Progenitor cell of endocrine pancreas (in vitro differentiated cells): ENCODE measurements at places on chromosomes 16 and 17.

- DNase-seq, result no peak
These were observed 429.0 kb downstream of the HS3ST4 start for GRCh38 chr16:26120729-26121128.

- peak; percentile 24 for DNase-seq
These were observed 13.0 kb upstream of the SPNS3 start for GRCh38 chr17:4420692-4421131.

DNA sequence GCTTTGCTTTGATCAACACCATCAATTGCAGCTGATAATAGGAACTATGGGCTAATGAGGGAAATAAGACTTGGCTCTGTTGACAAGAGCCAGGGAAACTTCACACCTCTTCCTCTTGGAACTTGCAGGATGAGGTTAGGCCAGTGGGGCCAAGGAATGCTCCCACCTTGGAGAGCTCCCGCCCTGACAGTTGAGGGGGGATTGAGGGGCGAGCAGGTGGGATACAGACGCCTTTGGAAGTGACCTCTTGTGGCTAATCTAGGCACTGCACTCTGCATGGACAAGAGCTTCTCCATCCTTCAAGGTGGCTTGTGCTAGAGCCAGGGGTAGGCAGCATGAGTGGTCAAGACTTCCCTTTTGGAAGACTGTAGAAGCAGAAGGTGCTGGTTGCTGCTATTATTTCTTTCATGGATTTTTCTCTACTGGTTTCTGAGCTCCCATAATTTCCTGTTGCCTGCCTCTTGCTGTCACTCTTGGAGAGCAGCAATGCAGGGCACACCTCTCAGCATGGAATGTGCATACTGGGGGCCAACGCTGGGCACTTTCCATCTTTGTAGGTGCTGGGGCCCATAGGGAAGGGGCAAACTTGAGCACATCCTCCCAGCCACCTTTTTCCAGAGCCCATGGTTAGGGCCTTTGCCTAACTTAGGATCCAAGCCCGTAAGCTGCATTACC lies 2.3 kb upstream of the PHF12 start:
- peak; percentile 64 for DNase-seq

DNA sequence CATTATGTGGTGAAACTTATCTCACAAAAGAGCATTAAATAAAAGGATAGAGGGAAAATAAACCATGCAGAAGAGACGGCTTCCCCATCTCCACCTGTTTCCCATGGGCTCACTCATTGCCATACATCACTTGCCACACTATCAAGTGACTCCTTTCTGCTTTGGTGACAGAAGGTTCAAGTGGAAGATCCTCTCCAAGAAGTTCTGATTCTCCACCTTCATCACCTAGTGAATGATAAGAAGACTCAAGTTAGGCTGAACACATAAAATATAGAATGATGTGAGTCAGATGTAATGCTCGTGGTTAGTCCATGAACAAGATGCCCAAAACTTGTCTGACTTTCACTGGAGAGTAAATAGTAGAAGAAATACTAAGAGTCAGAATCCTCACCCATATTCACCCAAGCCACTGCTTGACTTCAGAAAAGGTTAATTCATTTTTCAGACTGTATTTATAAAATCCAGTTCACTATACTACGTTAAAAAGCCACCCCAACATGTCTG lies 100.1 kb upstream of the TOB1 start:
- DNase-seq, result no peak

- DNase-seq, result no peak
These were observed 223.2 kb upstream of the GSE1 start for GRCh38 chr16:85389679-85390470.

DNA sequence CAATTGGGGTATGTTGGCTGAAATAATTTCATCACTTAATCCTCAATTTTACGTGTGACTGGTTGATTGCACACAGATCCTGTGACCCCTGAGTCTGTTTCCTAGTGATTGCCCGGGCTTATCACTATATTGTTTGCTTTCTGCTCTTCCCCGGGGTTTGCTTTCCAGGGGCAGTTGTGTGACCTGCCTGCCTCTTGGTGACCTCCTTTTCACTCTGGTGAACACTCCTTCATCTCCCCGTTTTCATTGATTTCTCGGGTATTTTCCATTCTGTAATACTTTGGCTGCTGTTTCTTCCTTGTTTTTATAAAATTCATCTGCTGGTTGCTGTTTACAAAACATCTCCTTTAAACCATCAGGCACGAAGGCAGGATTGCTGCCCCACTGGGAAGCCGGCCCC lies 36.0 kb downstream of the NTN1 start:
- DNase-seq, result no peak

DNA sequence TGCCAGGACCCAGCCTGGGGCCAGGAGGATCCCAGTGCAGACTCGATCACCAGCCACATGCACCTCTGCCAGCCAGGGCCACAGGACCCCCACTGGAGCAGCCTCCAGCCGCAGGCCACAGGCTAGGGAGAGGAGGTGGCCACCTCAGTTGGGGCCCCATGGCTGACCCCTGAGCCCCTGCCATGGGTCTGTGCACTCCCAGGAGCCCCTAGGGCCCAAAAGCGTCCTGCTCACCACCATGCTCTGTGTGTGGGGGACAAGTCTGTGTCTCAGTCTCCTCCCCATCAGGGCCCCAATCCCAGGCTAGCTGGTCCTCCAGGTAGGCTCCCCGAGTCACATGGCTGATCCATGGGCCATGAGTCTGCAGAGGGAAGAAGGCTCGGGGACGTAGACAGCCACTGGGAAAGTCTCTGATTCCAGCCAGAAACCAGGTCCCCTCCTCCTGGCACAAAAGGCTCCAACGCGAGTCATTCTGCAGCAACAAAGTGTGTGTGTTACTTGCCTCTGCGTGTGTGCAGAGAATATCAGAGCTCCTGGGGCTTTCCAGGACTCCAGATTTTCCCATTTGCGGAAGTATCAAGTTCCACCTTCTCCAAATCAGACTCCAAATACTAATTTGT lies 6.1 kb upstream of the PRSS8 start:
- DNase-seq, result no peak

- DNase-seq, result no peak
These were observed 36.3 kb downstream of the ADAMTS18 start for GRCh38 chr16:77398495-77398894.

DNA sequence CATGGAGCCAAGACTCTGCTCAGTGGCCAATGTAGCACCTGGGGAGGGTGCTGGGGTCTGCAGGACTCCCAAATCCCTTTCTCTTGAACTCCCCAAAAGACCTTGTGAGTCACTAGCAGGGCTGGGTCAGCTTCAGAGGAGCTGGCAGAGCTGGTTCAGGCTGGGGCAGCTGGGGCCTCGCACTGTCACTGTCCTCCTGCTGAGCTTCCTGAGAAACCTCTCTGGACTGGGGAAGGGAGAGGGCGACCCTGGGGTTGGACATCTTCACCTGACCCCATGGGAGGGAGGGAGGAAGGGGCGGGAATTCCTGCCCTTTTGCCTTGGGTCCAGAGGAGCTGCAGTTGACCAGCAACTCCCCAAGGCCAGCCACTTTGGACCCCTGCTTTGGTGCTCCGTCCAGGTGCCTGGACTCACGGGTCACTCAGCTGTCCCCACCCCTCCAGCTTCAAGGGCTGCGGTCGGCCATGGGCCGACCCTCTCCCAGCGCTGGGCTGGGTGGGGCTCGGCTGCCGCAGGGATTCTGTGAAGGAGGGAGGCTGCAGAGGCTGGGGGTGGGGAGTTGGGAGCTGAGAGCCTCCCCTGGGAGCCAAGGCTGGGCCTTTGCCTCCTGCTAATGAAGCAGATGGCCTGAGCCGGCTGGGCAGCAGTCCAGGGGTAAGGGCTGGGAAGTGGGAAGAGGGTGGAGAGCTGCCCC lies 9.2 kb downstream of the FMNL1 start:
- no peak for DNase-seq

GRCh38 chr16:14074544-14074943 lies 3.4 kb downstream of the MRTFB start:
- DNase-seq, result no peak

GRCh38 chr17:50474523-50474922 lies 4.1 kb upstream of the RSAD1 start:
- no peak for DNase-seq

DNA sequence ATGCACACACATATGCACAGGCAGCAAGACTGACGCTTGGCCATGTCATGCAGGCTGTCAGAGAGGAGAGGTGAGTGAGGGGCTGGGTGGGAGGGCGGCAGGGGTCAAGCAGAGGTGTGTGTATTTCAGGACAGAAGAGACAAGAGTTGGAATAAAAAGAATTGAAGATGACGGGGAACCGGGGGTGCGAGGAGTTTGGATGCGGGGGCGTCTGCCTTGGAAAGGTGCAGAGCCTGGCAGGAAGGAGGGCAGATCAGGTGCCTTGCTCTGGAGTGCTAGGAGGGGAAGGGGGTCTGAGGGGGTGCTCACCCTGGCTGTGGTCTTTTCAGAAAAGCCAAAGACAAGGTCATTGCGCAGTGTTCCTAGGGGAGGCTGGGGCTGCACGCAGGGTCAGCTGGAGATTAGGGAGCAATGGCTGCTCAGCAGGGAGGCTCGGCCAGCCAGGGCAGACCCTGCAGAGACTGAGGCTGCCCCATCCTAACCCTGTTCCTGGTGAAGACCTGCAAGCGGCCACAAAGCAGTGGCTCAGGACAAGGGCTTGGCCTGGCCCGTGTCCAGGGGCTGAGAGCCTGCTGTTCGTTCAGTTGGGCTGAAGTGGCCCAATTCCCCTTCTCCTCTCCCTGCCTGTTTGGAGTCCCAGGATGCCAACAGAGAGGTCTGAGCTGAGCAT lies 23.7 kb upstream of the CBX4 start:
- DNase-seq, result no peak

DNA sequence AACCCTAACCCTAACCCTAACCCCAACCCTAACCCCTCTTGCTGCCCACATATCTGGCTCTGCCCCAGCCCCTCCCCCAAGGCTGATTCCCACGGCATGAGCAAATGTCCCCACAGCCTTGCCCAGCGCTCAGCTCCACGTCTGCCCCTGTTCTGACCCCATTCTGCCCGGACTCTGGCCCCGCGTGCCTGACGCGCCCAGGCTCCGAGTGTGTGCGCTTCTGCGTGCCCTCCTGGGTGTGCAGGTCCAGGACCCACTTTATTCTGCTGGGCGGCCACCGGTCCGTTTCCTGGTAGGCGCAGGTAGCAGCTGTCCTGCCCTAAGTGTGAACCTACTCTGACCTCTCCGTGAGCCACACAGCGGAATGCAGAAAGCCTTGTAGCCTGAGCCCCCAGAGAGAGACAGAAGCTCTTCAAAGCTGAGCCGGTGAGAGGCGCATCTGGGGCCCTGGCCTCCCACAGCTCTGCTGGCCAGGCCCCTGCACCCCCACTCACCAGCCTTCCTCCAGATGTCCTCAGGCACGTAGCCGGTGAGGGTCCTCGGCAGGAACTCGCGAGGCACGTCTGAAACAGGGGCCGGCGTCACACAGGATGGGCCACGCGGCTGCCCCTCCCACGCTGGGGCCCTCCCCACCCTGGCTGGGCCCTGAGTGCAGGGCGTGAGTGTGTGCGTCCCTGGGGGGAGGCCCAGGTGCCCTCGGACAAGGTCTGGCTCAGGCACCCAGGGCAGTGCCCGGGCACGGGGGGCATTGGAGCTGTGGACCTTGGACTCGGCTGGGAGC lies 14.0 kb upstream of the PABPN1L start:
- no peak for DNase-seq

GRCh38 chr16:12467418-12468210 lies 336.1 kb downstream of the CPPED1 start:
- DNase-seq, result no peak

DNA sequence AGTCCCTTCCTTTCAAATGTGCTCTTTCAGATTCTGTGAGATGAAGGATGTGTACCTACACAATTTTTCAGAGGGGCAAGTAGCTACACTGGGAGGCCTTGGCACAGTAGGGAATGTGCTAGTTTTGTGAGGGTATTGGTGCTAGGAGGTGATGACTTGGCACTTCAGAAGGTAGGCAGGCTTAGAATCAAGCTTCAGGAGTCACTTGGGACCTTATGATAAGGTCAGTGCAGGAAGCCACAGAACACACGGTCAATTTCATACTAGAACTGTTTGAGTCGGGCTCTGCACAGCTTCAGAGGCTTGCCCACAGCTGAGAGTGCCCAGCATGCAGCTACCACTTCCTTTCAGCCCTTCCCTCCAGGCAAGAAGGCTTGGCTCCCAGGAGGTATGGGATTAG lies 6.1 kb downstream of the CMTM1 start:
- DNase-seq, result no peak
